Stimulated activated CD8-positive, alpha-beta memory T cell treated with anti-CD3 and anti-CD28 coated beads, Interleukin-4, amount 100 ng/mL, for 1 hour (primary cell): ENCODE measurements at places on chromosomes 7 and 10.

DNA sequence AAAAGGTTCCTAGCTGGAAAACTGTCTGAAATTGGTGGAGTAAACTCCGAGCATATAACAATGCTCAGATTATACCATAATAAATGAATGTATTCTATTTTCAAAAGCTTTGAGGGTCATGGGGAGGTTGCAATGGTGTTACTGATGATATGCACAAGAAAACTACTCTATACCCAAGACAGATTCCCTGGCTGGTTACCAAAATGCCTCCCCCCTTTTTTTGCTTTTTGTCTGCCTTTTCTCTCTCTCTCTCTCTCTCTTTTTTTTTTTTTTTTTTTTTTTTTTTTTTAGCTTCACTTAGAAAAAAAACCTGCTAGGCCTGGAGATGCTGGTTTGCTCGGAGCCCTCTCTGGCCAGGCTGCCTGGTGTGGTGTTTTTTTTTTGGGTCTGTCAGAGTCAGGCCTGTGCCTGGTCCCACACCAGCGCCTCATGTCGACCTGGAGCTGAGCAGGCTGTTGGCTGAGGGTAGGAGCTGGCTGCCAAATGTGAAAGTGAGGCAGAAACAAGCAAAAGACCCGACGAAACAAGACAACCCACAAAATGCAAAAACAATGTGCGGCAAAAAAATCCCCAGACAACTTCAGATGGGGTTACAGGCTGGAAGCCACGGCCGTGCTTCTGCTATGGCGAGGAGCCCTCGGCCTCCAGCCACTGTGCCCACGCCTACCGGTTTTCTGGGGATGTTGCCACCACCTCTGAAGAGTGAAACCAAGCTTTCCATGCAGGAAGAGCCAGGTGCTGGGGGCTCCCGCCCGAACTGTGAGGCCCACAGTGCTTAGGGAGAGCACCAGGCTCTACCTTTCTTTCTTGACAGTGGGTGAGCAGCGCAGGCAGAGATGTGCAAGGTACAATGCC lies 59.9 kb upstream of the EFCAB10 start:
- no peak for DNase-seq

DNA sequence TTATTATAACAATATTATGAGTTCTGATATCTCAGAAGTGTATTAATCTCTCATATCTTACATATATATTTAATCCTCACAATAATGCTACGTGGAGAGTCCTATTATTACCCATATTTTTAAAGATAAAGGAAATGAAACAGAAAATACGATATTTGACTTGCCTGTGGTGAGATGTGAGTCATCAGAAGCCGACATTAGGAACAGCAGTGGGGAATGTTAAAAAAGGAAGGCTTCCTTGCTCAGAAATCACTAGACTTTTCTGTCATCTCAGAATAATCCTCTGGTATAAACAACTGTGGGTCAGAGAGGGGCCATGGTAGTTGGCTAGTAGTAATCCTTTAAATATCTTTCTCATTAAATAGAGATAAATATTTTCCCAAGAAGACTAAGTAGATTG lies 402.3 kb upstream of the PCDH15 start:
- DNase-seq, result no peak

DNA sequence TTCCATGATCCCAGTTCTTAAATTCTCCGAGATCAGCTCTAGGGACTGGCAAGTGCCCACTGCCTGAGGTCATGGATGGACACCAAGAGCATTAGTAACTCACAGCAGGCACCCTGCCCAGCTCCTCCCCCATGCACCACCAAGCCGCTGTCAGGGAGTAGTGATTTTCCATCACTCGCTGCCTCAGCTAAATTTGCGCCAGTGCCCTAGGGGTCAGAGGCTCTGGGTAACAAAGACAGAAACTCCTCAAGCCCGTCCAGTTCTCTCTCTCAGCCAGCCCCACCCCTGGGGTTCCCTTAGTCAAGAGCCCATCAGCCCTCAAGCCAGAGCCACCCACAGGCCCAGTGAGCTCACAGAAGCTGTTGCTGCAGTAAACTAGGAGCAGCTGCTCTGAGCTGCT lies 30.0 kb downstream of the PAX2 start:
- no peak for DNase-seq

DNA sequence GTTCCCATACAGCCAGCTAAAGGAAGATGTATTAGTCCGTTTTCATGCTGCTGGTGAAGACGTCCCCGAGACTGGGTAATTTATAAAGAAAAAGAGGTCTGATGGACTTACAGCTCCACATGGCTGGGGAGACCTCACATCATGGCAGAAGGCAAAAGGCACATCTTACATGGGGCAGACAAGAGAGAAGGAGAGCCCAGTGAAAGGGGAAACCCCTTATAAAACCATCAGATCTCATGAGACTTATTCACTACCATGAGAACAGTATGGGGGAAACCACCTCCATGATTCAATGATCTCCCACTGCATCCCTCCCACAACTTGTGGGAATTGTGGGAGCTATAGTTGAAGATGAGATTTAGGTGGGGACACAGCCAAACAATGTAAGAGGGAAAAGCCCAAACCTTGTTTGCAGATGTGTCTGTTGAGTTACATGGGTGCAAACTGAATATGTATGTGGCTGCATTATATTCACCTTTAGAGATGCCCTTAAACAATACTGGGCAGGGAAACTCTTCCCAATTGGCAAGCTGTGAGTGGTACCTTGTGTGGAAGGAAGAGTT lies 13.1 kb upstream of the BRAF start:
- no peak for DNase-seq
